ENCODE measurements at places on chromosomes 11 and 22.

- no peak for DNase-seq
These were observed 76.3 kb upstream of the SESN3 start for GRCh38 chr11:95307286-95307685.

DNA sequence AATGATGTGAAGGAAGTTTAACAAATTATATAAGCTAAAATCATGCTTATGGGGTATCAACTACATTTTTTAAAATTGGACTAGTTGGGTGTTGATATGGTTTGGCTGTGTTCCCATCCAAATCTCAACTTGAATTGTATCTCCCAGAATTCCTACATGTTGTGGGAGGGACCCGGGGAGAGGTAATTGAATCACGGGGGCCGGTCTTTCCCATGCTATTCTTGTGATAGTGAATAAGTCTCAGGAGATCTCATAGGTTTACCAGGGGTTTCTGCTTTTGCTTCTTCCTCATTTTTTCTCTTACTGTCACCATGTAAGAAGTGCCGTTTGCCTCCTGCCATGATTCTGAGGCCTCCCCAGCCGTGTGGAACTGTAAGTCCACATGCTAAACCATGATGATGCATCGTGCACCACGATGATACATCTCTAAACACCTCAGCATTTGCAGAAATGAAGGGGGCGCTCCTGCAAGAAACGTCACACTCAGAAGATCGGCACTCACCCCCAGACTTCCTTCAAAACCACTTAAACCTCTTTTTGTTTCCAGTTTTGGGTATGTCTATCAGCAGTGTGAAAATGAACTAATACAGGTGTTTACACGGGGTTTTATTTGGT is 340.0 kb downstream of the SHANK2 start:
- DNase-seq, result no peak

DNA sequence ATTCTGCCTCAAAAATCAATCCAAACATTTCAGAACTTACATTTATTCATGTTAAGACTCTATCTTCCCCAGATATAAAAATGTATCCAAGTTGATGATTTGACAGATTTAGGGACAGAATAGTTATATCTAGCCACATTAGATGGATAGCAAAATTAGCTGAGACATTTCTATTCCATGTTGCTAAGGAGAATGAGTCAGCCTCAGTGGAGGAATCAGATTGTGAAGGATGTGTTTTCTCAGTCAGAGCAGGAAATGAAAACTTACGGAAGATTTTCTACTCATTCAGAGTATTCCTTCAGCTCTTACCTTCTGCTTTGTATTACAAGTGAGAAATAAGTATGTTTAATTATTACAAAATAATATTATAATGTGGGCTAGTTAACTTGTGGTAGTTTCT is 556.3 kb upstream of the ANO3 start:
- DNase-seq, result no peak

- no peak for DNase-seq
These were observed 3.5 kb downstream of the KRTAP5-9 start for GRCh38 chr11:71551711-71552110.

GRCh38 chr11:34863048-34863447 is 53.1 kb downstream of the APIP start:
- DNase-seq, result no peak

- no peak for DNase-seq
These were observed 33.4 kb upstream of the PTPRJ start for GRCh38 chr11:47946682-47947559.

GRCh38 chr11:91066456-91067047 is 843.7 kb upstream of the CHORDC1 start:
- DNase-seq, result no peak

- DNase-seq, result no peak
These were observed 244.5 kb upstream of the POU2AF2 start for GRCh38 chr11:111001081-111001430.

DNA sequence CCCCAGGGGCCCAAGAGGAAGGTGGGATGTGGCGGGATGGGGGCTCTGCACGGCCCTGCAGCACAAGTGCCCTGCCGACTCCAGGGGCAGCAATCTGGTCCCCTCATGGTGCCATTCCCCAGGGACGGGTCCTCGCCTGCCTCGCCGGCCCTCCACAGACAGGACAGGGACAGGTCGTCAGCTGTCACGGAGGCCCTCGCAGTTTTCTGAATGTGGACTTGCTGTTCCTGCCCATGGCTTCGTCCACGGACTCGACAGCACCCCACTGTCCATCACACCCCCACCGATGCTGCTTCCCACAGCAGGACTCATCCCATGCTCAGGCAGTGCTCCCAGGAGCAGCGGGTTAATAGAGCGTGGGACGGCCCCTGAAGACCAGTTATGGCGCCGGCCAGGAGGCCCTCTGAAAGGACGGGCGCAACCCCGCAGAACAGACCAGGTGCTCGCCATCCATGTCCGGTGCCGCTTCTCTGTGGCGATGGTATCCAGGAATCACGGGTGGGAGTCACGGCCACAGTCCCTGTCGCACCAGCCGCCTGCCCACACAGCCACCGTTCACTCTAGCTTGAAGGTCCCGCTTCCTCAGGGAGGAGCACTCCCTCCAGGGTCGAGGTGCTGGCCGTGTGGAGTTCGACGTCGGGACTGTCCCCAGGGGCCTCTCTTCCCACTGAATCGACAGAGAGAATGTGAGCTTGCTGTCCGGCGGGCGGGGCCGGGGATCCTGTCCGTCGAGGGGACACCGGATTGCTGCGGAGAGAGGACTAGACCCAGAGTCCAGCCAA is 18.5 kb upstream of the MUC2 start:
- no peak for DNase-seq

DNA sequence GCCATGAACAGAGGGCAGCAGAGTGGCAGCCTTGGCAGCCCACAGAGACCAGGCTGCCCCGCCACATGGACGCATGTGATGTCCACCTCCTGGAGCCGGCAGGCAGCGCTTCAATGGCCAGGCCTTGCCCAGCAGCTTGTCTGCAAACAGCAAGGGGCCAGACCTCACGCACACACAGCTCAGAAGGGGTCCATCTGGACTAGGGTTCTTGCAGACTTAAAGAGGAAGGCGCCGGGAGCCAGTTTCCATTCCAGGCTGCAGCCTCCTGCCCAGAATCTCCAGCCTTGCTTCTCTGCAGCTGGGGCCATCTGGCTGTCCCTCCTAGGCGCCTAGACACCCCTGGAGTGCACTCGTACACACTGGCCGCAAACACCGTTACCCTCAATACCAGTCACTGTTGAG is 91.9 kb upstream of the TMEM45B start:
- no peak for DNase-seq

DNA sequence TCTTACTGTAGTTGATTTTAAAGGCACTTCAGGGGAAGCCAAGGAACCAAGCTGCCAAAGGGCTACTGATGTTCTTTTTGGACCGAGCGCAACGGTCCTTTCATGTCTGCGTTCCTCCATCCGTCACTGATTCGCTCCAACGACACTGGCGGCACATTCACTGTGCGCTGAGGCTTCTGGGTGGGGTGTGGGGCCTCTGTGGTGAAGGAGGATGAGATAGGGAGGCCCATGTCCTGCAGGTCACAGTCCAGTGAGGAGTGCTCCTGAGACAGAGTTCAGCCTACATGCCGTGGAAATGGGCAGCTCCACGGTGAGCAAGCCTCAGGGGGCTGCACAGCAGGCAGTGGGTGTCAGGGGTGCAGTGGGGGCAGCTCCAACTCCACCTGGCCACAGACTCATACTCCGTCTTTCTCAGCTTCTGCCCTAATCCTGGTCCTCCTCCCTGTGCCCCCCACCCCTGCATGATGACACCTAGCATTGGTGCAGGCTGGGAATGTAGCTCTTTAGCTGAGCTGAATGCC is 87.8 kb upstream of the SHANK2 start:
- DNase-seq, result no peak

DNA sequence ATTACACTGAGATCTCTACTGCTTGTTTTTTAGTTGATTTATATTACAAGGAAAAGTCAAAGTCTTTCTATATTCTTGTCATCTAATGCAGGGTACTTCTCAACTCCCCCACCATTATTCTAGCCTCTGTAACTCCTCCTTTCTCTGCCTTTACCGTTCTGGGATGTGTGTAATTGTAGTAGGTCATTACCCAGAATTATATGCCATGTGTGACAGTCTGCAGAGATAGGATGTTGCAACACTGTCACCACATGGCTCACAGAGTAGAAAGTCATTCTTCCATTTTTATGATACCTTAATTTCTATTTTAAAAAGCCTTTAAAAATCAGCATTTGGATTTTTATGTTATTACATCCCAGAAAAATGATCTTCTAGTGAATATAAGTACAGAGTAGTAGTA is 32.7 kb downstream of the ZNF143 start:
- no peak for DNase-seq

GRCh38 chr11:112051768-112052167 is 22.0 kb downstream of the PIH1D2 start:
- no peak for DNase-seq

DNA sequence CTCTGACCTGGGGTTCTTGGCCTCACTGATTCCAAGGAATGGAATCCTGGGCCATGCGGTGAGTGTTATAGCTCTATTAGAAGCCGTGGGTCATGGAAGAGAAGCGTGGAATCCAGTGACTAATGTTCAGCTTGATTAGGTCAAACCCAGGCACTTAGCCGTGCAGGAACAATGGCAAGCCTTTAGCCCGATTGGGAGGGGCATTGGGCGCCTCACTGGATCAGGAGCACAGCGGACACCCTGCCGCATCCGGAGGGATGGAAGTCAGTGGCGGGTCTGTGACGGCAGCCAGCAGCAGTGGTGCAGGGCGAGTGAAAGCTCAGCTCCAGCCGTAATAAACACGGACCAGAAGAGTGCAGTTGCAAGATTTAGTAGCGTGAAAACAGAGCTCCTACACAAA is 20.5 kb upstream of the SLC17A6 start:
- no peak for DNase-seq

DNA sequence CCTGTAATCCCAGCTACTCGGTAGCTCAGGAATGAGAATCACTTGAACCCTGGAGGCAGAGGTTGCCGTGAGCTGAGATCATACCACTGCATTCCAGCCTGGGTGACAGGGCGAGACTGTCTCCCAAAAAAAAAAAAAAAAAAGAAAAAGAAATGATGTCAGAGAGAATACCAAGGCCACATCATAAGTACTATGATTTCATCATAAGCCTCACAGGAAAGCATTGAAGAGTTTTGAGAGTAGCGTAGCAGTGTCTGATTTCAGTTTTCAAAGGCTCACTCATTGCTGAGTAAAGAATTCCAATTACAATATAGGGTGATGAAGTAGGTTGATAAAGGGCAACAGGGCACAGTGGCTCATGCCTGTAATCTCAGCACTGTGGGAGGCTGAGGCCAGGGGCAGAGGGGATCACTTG is 88.8 kb downstream of the MRTFA start:
- DNase-seq, result no peak

- DNase-seq, result no peak
These were observed 986.5 kb upstream of the CHORDC1 start for GRCh38 chr11:91209306-91209705.

- DNase-seq, result peak; percentile 73
These were observed 32.7 kb upstream of the GLYATL1B start for GRCh38 chr11:59053387-59053786.

DNA sequence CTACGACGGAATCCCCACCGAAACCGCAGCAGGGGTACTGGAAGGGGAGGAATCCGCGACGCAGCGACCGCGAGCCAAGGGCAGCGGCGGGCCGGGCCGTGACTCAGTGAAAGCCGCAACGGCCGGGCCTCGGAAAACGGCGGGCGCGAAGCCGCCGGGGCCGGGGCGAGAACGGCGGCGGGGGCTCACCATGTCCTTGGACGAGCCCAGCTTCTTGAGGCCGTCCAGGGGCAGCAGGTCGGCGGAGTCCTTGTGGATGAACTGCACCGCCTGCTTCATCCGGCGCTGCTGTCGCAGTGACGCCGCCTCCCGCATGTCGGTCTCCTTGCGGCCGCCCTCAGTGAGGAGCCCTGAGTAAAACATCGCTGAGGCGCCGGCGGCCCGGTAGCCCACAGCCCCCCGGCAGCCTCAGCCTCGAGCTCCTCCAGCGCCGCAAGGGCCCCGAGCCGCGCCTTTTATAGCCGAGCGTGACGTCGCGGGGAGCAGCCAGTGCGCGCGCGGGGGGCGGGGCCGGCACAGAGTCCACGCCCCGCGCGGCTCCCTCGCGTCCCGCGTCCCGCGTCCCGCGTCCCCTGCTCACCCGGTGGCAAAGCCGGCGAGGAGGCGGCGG is at the start of gene NRIP3:
NRIP3 (minus strand) TSS at position 429 of the 610 bp plus-strand sequence; CDS start at position 363, 66 bp downstream.
- peak; percentile 51 for DNase-seq

DNA sequence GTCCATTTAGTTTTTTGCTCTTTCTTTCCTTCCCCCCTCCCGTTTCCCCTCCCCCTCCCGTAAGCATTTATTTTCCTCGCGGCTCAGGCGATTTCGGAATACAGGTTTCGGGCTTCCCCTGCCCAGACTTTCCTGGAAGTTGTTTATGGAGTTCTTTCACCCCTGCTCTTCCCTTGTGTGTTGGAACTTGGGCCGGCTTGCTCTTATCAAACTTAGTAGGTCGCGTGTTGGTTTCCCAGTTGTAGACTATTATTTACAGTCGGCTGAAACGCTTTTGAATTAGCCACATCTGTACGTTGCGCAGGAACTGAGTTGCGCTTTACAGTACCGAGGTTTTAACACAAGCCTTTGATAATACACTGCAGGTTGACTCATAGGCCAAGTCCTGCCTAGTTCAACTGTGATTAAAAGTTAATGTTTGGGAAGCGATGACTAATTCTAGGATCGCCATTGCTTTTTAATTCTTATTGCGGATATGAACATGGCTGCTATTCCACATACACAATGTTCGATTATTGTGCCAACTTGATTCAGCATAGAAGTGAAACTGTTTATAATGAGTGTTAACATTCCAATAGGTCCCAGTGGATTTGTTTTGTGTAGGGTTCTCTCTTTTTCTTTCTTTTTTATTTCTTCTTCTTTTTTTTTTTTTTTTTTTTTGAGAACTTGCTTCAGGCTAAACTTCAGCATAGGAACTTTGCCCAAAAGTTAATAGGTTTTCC is 1.7 kb downstream of the YAP1 start:
- no peak for DNase-seq

- no peak for DNase-seq
These were observed 32.5 kb downstream of the RTL6 start for GRCh38 chr22:44465563-44465962.

GRCh38 chr11:78666675-78667160 is 92.1 kb upstream of the NARS2 start:
- DNase-seq, result no peak

- no peak for DNase-seq
These were observed 4.1 kb upstream of the CHRM1 start for GRCh38 chr11:62925308-62925707.

DNA sequence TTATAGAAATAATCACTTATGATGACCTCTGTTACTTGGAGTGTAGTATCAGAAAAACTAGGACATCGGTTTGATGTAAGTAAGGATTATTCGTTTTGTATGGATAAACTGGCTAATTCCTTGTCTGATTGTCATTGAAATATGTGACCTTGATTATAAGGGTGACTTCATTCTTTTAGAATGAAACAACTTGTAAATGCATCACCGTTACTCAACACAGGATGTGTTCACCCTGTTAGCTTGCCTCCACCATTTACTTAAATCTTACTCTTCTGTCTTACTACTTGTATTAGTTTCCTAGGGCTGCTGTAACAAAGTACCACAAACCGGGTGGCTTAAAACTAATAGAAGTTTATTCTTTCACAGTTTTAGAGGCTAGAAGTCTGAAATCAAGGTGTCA is 7.9 kb downstream of the SFI1 start:
- no peak for DNase-seq

- DNase-seq, result no peak
These were observed 107.6 kb downstream of the LRRC4C start for GRCh38 chr11:41351825-41352224.

GRCh38 chr11:64198511-64198910 is 8.0 kb upstream of the FERMT3 start:
- no peak for DNase-seq
